Endothelial cell (in vitro differentiated cells): ENCODE measurements at places on chromosomes 16 and 17. TPM values are rescaled to one million over a fixed set of nuclear protein-coding genes. Genes with fewer than 3 reads are reported as not detected.

GRCh38 chr17:82939621-82940135 lies 99.9 kb upstream of the ZNF750 start:
- H3K36me3 ChIP-seq, result peaks cover 70% of the 10 kb centered on the region
- H3K4me1 ChIP-seq, result no peaks in the 10 kb centered on the region
- no peak overlapping the region for H3K27ac ChIP-seq
- no peak for DNase-seq
- peaks cover 7% of the 10 kb centered on the region for H3K27me3 ChIP-seq
- H3K4me3 ChIP-seq, result peak overlapping the region; percentile 59

DNA sequence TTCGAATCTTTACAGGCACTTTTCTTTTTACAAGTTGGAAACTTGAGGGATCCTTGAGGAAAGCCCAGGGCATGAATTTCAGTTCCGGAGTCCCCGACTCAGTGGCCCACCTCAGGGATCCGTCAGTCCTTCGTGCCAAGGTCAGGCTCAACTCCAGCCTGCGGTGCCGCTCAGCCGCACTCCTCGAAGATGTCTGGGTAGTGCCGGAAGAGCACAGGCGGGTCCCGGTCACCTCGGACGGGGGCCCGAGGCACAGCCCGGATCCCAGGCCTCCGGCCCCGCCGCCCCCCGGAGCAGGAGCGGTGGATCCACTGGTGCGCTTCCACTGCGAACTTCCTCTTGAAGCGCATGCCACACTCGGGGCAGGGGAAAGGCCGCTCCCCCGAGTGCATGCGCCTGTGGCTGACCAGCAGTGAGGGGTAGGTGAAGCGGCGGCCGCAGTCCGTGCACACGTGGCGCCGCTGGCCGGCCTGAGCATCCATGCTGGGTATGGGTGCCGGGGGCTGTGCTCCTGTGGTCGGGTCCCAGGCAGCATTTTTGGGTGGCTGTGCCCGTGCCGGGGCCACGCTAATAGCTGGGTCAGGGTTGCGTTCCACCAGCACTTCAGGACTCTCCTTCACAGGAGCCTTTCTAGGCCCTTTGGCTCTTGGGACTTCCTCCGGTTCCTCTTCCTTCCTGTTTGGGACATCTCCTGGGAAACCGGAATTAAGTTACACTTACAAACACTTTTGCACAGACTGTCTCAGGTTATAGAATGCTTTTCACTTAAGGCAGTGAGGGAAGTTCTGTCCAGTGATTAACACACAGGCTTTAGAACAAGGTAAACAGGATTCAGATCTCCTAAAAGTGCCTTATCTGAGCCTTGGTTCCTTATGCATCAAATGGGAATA lies 1.5 kb downstream of the ZNF688 start:
- peaks cover 10% of the 10 kb centered on the region for H3K36me3 ChIP-seq
- no peak for DNase-seq
- peaks cover 10% of the 10 kb centered on the region for H3K27me3 ChIP-seq

DNA sequence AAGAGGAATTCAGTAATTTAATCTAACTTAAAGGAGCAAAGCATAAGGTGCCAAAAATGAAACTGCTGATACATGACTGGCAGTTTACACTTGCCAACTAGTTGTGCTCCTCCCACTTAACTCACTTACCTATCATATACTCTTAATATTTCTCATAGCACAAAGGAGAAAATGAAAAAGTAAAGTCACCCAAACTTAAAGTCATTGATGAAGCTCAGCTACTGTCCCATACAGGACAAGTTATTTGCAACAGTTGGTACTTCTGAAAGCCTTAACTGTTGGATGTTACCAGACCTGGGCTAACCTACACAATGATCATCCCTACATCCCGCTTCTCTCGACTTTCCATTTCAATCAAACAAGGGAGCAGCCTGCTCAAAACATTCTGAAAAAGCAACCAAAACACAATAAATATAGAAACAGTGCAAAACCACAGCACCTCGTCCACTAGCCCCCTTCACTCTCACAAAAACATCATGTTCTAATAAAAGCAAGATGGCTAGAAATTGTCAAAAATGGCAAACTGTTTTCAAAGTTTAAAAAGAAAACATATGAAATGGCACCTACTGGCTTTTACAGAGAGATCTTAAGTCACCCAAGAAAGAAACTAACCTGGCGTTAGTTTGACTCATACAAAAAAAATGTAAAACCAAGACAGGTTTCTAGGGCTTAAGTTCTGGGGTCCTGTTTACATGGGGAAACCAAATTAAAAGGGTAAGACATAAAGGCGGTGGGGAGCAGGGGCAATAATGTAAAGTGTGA lies 868 bp downstream of the MED13 start:
- peak overlapping the region; percentile 100 for H3K4me3 ChIP-seq
- DNase-seq, result no peak
- H3K36me3 ChIP-seq, result peaks cover 7% of the 10 kb centered on the region
- H3K27ac ChIP-seq, result peak overlapping the region; percentile 97

DNA sequence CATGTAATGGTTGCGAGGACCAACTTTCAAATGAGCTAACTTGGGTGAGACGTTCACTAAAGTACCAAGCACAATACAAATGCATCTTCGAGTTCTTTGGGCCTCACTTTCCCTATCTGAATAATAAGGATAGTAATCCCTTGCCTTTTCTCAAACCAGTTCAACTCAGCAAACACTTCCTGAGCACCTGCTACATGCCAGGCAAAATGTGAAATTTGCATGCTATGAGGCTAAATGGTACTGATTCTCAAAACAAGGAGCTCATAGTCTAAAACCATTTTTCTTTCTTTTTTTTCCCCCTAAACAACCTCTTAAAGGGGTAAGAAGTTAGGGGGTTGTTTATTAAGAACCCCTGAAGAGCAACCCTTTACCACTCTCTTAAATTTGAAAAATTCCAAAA lies 101.4 kb upstream of the HLF start:
- no peaks in the 10 kb centered on the region for H3K36me3 ChIP-seq
- H3K4me1 ChIP-seq, result peaks cover 6% of the 10 kb centered on the region
- H3K27me3 ChIP-seq, result peaks cover 2% of the 10 kb centered on the region
- H3K4me3 ChIP-seq, result no peak overlapping the region

GRCh38 chr16:4556112-4556511 lies at the start of gene C16orf96:
Gene C16orf96, plus strand, starts transcription at chr16:4556340. Its CDS starts 150 bp downstream, at chr16:4556490.
- DNase-seq, result no peak
- H3K36me3 ChIP-seq, result no peaks in the 10 kb centered on the region
- H3K27me3 ChIP-seq, result no peaks in the 10 kb centered on the region
- no peaks in the 10 kb centered on the region for H3K4me1 ChIP-seq
- H3K27ac ChIP-seq, result no peak within 1 kb of the TSS

DNA sequence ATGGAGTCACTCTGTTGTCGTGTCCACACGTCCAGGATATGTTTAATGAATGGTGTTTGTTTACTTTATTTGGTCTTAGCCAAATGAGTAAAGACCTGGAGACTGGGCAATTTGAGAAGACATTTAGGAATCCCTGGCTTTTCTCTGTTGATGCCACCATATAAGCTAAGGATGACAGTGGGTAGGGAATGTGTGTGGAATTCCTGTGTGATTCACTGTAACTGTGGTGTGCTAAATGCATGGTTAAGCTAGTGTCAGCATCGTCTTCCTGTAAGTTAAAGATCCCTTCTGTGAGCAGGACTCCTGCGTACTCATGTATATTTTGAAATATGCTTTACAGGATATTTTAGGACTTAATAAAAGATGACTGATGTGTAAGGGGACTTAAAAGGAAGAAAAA lies 26.4 kb downstream of the GOSR1 start:
- H3K27me3 ChIP-seq, result no peaks in the 10 kb centered on the region
- H3K36me3 ChIP-seq, result peaks cover 42% of the 10 kb centered on the region
- DNase-seq, result no peak
- H3K4me3 ChIP-seq, result no peak overlapping the region
- H3K27ac ChIP-seq, result no peak overlapping the region

GRCh38 chr17:67466251-67466796 lies 89.2 kb downstream of the PITPNC1 start:
- no peak overlapping the region for H3K4me3 ChIP-seq
- DNase-seq, result no peak
- H3K36me3 ChIP-seq, result no peaks in the 10 kb centered on the region
- no peak overlapping the region for H3K27ac ChIP-seq

DNA sequence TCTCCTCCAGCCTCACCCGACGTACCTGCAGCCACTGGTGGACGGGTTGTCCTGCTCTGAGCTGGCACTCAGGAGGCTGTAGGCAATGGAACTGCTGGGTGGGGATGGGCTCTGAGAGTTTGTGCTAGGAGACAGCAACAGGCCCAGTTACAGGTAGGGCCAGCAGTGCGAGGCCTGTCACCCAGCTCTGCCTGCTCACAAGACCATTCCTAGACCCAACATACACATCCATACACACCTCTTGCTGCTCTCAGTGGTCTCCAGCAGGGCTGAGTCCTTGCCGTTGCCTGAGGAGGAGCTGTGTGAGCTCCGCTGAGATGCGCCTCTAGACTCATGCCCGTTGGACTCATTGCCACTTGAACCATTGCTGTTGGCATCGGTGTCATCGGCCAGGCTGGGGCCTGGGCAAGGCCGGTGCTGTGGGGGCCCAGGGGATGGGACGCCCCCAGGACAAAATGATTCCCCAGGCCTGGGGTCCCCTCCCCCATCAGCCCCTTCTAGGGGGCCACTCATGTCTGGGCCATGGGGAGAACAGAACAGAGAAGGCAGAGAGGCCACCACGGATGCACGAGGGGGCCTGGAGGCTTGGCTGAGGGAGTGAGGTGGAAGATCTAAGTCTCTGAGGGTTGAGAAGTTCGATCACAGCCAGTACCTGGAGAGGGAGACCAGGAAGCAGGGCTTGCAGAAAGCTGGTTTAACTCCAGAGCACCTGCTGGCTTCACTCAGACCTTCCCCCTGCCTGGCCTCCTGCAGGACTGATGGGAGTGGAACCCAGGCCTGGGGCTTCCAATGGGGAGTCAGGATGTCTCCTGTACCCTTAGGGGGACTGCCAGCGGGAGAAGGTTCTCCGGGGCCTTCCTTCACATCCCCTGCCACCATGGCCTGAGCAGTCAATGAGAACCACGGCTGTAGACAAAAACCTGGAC lies 1.7 kb downstream of the PER1 start:
- H3K27me3 ChIP-seq, result peaks cover 32% of the 10 kb centered on the region
- no peak overlapping the region for H3K4me3 ChIP-seq
- H3K36me3 ChIP-seq, result peaks cover 22% of the 10 kb centered on the region
- no peak overlapping the region for H3K27ac ChIP-seq
- no peak for DNase-seq
- peaks cover 27% of the 10 kb centered on the region for H3K4me1 ChIP-seq

- H3K36me3 ChIP-seq, result peaks cover 4% of the 10 kb centered on the region
- no peaks in the 10 kb centered on the region for H3K4me1 ChIP-seq
- H3K4me3 ChIP-seq, result no peak overlapping the region
- no peaks in the 10 kb centered on the region for H3K27me3 ChIP-seq
- no peak overlapping the region for H3K27ac ChIP-seq
Observed at GRCh38 chr17:73698966-73699365, 54.7 kb upstream of the SDK2 start.

GRCh38 chr16:49491771-49492761 lies 118.5 kb downstream of the C16orf78 start:
- H3K36me3 ChIP-seq, result peaks cover 14% of the 10 kb centered on the region
- DNase-seq, result peak; percentile 71
- H3K4me1 ChIP-seq, result peaks cover 25% of the 10 kb centered on the region
- no peak overlapping the region for H3K4me3 ChIP-seq

DNA sequence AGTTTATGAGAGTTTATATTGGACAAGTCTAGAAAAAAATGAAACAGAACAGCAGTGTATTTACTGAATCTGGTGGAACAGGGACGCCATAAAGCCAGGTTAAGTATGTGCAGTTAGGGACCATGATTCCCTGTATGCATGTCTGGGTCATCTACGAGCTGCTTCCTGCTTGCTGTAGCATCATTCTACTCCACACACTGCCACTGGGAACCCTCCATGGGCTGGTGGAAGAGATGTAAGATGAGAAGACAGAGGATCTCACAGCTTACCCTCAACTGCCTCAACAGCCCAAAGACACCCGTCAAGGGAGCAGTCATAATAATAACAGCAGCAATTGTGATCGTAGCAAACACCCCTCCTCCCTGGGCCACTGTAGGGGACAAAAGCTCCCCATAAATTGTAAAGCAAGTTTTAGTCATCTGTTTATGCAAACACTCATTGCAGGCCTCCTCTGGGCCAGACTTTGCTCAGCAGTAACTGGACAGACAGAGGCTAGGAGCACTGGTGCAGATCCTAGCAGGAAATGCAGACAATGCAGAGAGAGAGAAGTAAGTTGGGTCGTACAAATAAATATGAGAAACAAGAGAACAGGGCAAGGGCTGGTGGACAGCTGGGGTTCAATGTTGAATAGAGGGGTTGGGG lies 188.0 kb downstream of the SOX9 start:
- no peak overlapping the region for H3K4me3 ChIP-seq
- H3K36me3 ChIP-seq, result no peaks in the 10 kb centered on the region
- no peak for DNase-seq
- no peak overlapping the region for H3K27ac ChIP-seq

DNA sequence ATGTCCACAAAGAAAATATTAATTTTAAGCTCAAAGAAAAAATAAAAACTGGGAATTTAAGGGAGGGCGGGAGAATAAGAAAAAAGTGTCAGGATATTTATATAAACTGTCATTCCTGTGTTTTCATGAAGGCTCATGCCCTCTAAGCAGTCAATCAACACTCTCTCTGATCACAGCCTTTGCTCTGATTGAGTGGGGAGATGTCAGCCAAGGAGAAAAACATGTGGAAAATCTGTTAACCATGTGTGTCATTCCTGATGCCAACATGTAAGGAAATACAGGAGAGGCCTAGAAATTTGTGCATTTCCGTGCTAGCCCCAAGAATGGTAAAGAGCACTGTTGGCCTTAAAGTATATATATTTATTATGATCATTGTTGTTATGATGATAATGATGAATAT lies 137.9 kb upstream of the IRX5 start:
- H3K27ac ChIP-seq, result no peak overlapping the region
- H3K4me3 ChIP-seq, result no peak overlapping the region
- H3K4me1 ChIP-seq, result no peaks in the 10 kb centered on the region
- no peaks in the 10 kb centered on the region for H3K36me3 ChIP-seq

- no peak for DNase-seq
- no peak overlapping the region for H3K27ac ChIP-seq
- H3K4me1 ChIP-seq, result peaks cover 65% of the 10 kb centered on the region
- H3K4me3 ChIP-seq, result no peak overlapping the region
- H3K36me3 ChIP-seq, result peaks cover 21% of the 10 kb centered on the region
Observed at GRCh38 chr17:63429766-63430165, 16.3 kb downstream of the CYB561 start.

- no peaks in the 10 kb centered on the region for H3K36me3 ChIP-seq
- H3K4me1 ChIP-seq, result no peaks in the 10 kb centered on the region
- H3K4me3 ChIP-seq, result no peak overlapping the region
- H3K27ac ChIP-seq, result no peak overlapping the region
- DNase-seq, result no peak
Observed at GRCh38 chr17:83193336-83194185, 114.2 kb downstream of the METRNL start.

Gene HYDIN
- total RNA-seq, result 2.5 TPM

Gene MYO15B
- 224 TPM for total RNA-seq

Gene FOXJ1
- total RNA-seq, result 2.1 TPM

Gene DPEP2
- total RNA-seq, result 1.0 TPM

Gene INO80E
- total RNA-seq, result 94.4 TPM

Gene CMTM2
- total RNA-seq, result 2.1 TPM

Gene EVPL
- total RNA-seq, result not detected

Gene CMTM3
- total RNA-seq, result 268 TPM

Gene OTOP2
- not detected for total RNA-seq

Gene TAT
- total RNA-seq, result not detected

Gene PYY
- total RNA-seq, result not detected

Gene SOCS7
- total RNA-seq, result 13.8 TPM
